ENCODE measurements at places on chromosomes 6 and 20.

DNA sequence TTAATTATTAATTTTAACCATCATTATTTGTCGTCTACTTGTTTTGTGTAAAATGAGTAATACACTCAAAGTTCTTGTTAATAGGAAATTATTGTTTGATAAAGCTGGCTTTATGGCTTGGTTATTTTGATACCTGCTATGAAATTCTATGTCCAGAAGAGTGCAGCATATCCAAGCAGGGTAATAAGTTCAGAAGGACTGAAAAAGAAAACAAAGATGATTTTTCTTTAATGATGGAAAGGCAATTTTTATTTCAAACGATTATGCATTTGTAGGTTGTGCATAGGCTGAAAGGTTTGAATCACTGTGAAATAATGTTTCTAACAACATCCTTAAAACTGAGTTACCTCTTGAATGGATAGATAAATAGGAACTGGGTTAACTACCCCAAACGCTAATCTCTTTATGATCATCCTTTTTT lies 1.4 kb upstream of the MAN1A1 start:
- no peak for DNase-seq

DNA sequence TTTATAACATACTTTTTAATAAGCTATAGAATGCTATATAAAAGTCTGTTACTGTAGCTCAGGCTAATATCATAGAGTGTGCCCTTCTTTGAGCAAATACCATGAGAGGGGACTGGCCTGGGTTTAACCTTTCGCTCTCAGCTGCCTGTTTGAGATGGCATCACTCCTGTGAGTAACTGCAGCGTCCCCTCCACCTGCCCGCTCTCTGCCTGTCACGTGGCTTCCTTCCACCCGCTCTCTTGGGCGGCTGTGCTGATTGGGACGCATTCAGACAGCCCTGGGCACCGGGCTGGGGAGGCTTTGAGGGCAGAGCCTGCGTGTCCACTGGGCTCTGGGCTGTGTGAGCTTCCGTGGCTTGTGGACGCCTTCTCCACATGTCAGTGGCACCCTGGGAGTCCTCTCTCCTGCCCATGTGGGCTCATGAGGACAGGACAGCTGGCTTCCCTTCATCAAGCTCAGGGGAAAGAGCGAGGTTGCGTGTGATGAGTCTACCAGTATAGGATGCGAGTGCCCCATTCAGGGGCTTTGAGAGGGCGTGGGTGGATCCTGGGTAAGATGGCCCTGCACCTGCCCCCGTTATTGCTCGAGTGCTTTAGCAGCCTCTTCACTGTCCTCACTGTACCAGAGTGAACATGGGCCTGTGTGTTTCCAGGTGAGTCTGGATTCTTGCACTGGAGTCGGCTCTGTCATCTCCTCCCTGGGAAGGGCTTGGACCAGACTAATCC lies 10.7 kb upstream of the C20orf204 start:
- no peak for DNase-seq

DNA sequence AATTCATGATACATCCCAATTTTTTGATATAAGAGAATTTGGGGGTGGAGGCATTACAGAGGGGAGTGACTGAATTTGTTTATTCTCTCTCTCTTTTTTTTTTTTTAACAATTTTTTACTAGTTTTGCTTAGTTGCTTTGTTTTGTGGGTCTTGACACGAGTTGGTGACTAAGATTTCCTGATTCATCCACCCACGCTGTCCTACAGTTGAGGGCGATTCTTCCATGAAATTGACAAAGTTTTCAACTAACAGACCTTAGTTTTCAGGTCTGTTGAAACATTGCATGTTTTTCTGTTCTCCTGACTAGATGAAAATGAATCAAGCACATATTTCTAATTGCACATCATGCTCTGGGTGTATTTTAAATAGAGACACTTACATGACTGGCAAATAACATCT lies 613.8 kb downstream of the TFAP2B start:
- no peak for DNase-seq

DNA sequence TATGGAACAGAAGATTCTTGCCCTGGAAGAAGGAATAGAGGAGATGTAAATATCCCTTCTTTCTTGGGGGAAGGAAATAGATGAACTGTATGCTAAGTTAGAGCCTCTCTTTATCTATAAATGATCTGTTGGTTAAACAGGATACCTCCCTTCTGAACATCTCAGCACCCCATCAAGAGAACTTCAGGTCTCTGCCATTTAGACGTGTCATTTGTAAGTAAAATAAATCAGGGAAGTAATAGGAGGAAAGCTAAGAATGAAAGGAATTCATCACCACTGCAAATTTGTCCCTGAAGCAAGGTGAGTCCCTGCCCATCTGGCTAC lies 42.5 kb upstream of the TNFAIP3 start:
- DNase-seq: no peak

DNA sequence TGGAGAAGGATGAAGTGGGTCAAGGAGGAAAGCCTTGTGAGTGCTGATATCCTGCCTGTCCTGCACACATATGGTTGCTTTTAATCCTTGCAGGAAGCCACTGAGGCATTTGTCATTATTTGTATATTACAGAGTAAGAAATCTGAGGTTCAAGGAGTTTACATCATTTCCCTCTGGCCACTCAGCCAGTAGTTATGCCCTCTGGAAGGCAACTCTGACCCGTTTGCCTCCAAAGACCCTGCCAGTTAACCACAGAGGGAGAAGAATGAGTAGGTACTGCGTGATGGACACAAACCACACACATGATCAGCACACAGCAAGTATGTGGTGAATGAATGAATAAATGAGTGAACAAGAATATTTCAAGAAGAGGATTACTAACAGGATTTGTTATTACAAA lies 7.9 kb upstream of the FAM210B start:
- no peak for DNase-seq

DNA sequence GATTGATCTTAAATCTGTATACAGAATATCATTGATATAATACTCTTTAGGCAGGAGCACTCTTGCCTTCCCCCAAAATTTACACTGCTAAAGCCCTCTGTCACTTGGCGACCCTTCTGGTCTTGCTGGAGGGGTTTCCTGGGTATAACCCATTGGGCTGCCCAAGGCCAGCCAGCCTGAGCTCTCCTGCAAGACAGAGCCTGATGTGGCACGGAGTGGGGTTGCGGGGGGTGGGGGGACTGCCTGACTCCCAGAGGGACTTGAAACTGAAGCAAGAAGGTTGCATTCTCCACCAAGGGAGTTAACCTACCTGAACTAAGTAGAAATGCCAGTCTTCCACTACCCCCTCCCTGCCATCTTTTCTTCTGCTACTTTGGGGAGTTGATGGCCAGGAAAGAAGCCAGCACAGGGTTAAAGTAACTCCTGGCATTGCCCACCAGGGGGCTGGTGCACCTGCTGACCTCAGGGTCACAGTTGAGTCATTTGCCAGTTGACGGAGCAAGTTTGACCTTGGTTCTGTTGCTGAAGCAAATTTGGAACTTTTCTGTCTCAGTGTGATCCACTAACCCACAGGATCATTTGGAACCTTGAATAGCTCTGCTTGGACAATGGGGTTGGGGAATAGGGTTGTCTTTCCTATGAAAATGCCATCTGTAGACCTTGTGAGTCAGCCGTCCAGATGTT lies 79.4 kb downstream of the ASXL1 start:
- DNase-seq: no peak

DNA sequence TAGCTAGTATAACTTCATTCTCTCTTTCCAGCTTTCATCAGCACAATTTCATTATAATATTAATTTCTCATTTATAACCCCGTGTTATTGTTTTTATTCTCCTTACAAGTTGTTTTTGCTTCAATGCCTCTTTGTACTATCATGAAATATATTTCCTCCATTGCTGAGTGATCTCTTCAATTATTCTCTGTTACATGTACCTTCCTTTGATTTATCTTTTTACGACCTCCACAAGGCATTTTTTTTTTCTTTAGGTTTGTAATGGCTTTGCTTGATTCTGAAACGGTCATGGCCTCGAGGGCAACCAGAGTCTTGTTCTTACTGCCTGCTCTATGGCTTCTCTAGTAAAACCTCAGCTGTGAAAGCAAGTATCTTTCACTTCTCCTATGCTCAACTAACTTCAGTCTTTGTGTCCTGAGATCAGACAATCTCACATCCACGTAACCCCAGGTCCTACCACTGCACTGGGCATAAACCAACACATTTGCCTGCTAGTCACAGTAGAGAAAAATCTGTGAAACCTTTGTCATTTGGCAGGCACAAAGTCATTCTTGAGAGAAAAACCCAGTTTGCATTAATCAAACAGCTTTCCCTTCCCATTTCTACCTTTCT lies 119.9 kb downstream of the UST start:
- no peak for DNase-seq

DNA sequence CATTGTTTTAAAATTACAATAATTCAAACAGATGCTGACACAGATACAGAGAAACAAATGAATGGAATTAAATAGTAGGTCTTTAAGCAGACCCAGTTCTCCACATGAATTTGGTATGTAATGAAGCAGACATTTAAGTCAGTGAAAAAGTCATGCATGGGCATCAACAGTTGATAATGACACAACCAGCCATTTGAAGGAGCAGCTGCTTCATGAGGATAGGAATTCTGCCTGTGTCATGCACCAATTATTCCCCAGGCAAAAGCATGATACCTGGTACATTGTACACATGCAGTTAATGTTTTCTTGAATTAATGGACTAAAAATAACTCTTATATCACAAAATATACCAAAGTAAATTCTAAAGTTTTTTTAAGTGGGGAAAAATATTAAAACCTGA lies 11.2 kb upstream of the HEY2 start:
- no peak for DNase-seq

DNA sequence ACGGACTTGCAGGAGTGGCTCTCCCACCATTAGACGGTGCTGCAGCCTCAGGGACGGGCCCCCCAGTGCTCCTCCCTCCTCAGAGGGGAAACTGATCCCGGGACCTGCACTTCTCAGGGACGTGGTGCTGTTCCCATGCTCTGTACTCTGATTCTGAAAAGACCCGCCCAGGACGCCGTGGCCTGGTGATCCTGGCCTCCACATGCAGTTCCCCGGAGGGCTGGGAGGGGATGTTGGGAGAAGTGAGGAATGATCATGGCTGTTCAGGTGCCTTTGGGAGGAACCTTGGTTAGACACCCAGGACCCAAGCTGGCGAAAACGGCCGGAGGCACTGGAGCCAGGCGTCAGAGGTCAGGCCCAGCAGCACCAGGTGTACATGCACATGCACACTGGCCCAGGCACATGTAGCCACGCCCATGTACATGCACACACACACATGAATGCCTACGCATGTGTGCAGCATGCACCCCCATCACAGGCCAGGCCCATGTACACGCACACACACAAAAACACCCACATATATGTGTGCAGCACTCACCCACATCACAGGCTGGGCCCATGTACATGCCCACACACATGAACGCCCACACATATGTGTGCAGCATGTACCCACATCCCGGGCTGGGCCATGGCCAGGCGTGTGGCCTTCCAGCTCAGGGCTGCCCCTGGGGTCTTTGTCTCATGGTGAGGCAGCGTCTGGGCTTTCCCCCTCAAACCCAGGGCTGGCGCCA lies 52.6 kb upstream of the DACT2 start:
- DNase-seq: no peak

- no peak for DNase-seq
These were observed 37.2 kb upstream of the TAF8 start for GRCh38 chr6:42013134-42013516.

GRCh38 chr20:35568645-35569044 lies 26.8 kb downstream of the ERGIC3 start:
- no peak for DNase-seq

- DNase-seq: no peak
These were observed 6.6 kb upstream of the SERPINB9 start for GRCh38 chr6:2909718-2910117.

DNA sequence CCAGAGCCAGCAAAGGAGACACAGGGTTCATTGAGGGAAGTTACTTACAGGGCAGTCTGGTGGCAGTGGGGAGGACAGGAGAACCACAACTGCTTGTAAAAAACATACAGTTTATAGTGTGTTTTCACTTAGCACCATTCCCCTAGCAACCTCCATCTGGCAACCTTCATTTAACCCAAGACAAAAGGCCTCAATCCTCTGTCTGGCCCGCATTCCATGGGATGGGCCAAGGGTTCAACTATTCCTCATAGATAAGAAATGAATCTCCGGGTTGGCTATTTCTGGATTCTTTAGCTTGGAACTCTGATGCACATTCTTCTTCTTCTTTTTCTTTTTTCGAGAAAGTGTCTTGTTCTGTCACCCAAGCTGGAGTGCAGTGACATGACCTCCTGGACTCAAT lies 26.3 kb upstream of the FYN start:
- no peak for DNase-seq

GRCh38 chr20:37317994-37318640 lies 27.8 kb upstream of the SRC start:
- DNase-seq: no peak
